ENCODE measurements at places on chromosomes 16 and 17.
A peak's percentile ranks its signal among the peaks of the same experiment; 100 is the strongest.

DNA sequence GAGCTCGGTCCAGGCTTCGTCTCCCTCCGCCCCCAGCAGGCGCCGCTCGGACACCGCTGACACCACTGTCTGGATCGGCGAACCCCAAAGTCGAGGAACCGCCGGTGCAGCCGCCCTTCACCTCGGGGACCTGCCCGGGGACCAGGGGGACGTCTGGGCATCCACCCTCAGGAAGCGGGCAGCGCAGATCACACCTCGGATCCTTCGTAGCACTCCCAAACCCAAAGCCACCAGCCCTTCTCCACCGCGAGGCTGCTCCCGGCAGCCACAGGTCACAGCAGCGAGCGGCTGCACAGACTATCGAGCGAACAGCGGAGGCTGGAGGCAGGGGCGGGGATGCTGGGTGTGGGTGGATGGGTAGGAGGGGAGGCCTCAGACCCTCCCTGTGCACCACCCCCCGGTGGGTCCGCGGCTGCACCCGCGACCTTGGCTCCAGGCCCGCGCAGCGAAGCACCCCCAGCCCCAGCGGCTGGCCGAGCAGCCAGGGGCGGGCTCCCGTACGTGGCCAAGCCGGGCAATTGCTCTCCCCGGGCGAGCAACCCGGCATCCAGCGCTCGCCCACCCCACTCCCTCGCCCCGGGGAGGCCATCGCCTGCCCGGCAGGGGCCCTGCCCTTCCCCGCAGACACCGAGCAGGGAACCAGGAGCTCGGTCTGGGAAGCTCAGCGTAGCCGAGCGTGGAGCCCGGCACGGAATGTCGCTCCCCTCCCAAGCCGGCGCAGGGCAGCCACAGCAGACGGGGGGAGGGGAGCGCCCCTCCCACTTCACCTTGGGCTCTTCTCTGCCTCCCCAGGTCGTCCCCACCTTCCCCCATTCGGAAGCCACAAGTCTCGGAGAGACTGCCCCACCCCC is 1.0 kb downstream of the SDK2 start:
- ATAC-seq: peak; percentile 68

- ATAC-seq: no peak
Measured at GRCh38 chr16:47904691-47905090, 251.1 kb downstream of the ABCC12 start.

GRCh38 chr17:78031435-78031834 is 72.9 kb downstream of the TNRC6C start:
- no peak for ATAC-seq

DNA sequence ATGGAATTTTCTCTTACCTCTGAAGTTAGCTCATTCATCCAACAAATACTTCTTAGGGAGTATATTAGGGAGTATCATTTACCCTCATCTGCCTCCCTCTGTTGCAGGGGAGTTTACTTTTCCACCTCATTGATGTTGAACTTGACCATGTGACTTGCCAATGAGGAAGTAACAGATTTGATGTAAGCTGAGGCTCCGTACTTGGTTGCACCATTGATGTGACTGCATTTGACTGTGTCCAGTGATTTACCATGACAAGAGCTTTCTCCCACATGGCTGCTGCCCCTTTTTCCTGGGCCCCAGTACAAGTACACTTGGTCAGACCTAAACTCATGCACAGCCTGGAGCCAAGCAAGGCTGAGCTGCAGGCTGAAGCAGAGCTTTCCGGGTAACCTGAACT is 81.6 kb upstream of the HS3ST2 start:
- peak; percentile 24 for ATAC-seq

- ATAC-seq: no peak
Measured at GRCh38 chr16:20326321-20326720, 992 bp downstream of the GP2 start.

DNA sequence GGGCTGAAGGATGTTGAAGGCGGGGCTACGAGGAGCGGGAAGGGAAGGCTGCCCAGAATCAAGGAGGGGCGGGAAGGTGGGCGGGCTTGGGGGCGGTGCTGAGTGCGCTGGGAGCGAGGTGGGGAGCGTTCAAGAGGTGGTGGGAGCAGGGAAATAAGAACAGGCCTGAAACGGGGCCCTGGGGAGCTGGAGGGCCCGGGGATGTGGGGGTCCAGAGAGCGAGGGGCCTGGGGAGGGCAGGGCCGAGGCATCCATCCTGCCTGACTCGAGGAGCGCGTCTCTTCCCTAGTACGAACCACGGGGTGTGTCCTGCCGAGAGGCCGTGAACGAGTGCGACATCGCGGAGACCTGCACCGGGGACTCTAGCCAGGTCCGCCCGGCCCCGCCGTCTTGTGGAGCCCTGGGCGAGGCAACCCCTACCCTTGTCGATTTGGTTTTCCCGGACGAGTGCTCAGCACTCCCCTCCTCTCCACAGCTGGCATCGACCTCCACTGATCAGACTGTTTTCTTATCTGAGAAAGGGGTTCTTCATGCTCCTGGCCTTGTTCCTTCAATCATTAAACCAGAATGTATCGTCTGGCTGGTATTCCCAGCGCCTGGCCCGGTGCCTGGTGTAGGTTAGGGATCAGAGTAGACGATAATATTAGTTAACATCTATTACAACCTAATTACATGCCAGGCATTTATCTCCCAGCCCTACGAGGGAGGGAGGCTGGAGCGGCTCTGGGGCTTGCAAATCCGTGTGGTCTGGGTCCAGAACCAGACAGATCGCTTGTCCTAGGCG is 17.2 kb downstream of the ADAM11 start:
- peak; percentile 17 for ATAC-seq

DNA sequence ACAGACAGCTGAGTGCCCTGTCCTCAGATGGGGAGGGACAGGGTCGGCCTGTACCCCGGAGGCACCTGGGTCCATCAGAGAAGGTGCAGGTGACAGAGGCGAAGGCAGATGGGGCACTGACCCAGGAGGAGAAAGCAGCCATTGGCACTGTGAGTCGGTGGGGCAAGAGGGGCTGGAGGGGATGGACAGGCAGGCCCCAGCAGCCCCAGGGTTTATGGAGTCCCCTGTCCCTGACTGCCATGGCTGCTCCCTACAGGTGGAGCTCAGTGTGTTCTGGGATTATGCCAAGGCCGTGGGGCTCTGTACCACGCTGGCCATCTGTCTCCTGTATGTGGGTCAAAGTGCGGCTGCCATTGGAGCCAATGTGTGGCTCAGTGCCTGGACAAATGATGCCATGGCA is 32.1 kb downstream of the ANKRD40 start:
- ATAC-seq: no peak

DNA sequence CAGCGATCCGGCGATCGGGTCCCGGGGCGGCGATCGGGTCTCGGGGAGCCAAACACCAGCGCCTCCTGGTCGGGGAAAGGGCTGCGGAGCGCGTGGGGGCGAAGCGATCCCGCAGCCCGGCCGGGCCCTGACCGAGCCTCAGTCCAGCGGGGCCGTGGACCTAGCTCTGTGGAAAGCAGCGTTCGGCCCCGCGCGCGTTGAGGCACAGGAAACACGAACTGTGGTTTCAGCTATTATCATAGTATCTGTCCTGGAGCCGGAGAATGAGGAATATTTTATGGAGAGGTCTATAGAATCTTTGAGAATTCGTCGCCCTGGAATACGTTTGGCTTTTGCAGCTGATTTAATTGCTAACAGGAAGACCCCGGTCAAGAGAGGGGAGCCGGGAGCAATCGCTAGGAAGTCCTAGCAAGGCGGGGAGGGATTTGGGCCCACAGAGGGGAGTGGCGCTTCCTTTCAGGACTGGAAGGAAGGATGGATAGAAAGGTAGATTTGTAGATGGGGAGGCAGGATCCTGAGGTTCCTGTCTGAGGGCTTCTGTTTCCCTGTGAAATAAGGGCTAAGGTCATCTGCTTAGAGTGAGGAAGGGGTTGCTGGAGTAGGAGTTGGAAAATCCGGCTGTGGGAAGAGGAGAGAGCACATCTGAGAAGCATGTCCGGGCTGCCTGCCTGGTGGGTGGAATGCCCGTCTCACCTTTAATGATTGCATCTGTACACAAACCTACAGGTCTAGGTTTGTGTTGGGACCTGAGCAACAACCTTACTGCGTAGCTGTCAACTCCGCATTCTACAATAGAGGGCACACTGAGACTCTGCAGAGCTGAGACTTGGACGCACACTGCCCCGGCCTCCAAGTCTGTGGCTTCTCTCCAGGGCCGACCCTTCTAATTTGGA is 770 bp downstream of the CCNF start:
- no peak for ATAC-seq

DNA sequence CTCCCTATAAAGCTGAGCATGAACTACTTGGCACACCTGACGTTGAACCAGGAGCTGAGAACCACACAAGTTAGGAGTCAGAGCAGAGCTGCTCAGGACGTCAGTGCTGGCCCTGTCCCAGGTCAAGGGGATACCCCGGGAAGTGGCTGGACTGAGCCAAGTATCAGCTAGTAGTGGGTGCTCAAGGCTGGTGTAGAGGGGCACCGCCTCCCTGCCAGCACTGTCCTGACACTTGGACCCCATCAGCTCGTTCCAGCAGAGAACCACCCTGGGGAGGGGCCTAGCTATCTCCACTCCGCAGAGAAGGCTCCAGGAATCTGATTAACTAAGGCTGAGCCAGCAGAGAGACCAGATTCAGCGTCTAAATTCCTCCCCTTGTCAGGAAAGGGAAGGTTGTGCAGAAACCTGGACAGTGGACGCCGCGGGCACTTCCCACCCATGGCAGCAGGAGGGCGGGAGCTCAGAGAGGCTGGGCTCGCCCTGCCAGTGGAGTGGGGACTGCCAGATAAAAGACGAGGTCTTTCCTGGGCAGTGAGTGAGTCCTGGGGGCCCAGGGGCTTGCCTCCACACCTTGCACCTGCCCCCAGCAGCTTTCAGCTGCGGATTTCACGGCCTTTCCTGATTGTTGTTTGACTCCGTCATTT is 21.0 kb downstream of the C16orf90 start:
- ATAC-seq: no peak

DNA sequence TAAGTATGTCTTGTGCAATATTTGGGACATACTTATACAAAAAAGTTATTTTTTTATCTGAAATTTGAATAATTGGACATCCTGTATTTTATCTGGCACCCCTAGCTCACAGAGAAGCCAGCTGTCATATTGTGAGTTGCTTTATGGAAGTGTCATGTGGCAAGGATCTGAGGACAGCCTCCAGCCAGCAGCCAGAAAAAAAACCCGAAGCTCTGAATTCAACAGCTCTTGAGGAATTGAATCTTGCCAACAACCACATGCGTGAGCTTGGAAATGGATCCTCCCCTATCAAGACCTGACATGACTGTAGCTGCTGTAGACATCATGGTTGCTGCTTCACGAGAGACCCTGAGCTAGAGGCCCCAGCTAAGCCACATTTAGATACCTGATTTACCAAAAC is 187.2 kb upstream of the SHISA6 start:
- no peak for ATAC-seq

- no peak for ATAC-seq
Measured at GRCh38 chr16:75462806-75463205, 1.7 kb downstream of the TMEM170A start.

- ATAC-seq: no peak
Measured at GRCh38 chr17:6196355-6196754, 126.2 kb downstream of the WSCD1 start.

GRCh38 chr17:20173091-20173490 is 163.9 kb downstream of the SPECC1 start:
- no peak for ATAC-seq

GRCh38 chr17:77645072-77646045 is 313.1 kb upstream of the TNRC6C start:
- ATAC-seq: no peak

GRCh38 chr16:89343501-89344457 is 126.3 kb downstream of the ZNF778 start:
- ATAC-seq: no peak

DNA sequence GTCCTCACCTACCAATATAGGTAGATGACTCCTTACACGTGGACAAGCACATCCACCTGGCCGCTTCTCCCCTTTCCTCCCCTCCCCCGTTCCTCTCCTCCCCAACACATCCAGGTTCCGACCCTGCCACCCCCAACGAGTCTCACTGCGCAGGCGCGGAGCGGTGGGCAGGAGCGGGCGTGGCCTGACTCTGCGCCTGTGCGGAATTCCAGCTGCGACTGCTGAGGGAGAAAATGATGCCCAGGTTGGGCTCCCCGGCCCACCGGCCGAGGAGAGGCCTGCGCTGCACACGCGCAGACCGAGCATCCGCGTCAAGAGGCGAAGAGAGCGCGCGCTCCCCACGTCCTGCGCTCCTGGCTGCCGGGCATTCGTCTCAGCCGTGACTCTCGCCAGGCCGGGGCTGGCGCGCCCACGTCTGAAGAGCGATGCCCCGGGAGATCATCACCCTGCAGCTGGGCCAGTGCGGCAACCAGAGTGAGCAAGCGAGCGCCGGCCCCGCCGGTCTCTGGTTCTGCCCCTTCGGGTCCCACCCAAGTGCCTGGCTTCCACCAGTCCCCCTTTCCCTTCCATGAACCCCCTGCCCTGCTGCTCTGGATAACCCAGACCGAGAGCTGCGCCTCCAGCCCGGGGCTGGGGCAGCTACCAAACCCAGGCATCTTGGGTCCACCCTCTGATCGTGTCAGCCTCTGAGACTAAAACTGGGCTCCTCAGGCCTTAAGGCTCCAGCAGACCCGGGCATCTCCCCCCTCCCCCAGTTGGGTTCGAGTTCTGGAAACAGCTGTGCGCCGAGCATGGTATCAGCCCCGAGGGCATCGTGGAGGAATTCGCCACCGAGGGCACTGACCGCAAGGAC is at the start of gene TUBG2:
Gene TUBG2 (plus strand): TSS at position 206 of the 853 bp plus-strand sequence. CDS start 220 bp downstream, at position 426.
- peak; percentile 79 for ATAC-seq

DNA sequence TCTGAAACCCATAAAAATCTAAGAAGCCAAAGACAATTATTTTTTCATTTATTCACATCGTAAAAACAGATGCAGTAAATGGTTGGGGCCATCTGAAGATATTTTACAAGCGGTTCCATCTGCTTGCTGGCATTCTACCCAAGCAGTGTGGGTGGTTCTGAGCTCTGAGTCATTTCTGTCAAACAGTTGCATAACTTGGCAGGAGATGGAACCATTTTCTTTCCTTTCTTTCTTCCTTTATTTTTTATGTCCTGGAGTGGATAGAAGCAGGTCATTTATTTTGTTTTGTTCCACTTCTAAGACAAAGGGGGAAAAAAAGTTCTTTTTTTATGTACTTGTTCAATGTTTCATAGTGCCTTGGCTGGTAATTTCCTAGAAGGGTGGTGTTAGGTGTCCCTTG is 1151.9 kb upstream of the GOT2 start:
- ATAC-seq: no peak

GRCh38 chr16:54191592-54191991 is 95.0 kb downstream of the IRX3 start:
- no peak for ATAC-seq

GRCh38 chr17:43410557-43411368 is 12.0 kb downstream of the ARL4D start:
- no peak for ATAC-seq

GRCh38 chr17:68127914-68128313 is 92.4 kb downstream of the KPNA2 start:
- no peak for ATAC-seq

All from stimulated activated memory B cell treated with anti-CD40 and anti-IgM and Interleukin-4, amounts not matched to agents 10 μg/mL and 1 μg/mL and 100 μg/mL, for 72 hours (primary cell).